ENCODE measurements at places on chromosomes 2 and 18.

DNA sequence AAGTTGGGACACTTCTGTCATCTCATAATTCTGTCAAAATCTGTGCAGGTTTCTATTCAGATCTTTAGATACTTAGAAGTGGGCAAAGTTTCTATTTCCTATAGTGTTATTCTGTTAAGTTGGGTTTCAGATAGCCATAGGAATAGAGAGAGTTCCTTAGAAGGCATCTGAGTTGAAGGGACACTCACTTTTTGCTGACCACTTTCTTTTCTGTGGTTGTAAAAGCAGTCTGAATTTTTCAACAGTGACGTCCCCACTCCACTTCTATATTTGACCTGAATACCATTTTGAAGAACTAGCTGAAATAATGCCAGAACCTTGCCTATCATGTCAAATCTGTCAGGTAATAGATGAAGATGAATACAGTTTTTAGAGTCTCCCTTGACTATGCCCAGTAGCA lies 267.3 kb downstream of the SPAG16 start:
- DNase-seq = no peak

DNA sequence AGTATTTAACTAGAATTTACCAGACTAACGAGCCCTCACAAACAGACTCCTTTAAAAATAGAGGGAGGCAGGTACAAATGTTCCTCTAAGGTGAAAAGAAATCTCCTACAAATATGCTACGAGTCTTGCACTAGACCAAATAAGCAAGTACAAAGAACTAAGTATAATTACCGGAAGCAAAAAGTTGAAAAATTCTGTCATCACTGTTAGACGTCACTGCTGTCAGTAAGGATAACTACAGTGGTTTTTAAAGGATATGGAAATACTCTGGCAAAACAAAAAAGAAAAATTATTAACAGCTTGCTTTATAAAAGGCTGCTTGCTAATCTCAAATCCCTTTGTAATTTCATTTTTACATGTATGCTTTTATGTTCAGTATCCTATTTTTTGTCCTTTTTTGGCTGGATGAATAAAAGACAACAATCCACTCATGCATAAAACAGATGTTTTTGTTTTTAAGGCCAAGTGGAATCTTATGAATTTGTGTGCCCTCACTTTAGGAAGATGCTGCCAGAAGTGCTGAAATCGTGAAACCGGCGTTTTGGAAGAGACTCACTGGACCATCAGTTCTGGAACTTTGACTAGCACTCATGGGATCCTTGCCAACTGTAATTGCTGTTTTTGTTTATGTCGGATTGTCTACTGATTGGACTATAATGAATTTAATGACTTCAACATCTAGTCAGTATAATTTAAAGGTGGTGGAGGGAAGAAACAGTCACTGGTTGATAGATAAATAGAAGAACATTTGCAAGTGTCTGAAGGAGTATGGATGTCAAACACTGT lies 6.7 kb downstream of the ZNF521 start:
- no peak for DNase-seq

DNA sequence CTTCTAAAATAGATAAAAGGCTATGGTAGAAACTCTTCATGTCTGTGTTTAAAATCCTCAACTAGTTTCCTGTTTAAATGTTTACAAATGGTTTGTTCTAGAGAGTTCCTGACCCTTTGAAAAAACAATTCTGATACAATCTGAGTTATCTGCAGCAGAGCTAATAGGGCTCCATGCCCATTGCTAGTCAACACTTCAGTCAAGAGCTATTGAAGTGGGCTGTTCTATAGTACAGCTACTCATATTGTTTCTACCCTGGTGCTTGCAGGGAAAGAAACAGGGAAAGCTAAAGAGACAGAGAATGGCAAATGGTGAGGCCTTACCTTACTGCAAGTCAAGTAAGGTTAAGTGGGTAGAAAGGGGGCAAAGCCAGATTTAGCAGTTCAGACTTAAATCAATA lies 112.3 kb upstream of the CAVIN2 start:
- no peak for DNase-seq

- DNase-seq = no peak
These were observed 29.3 kb downstream of the PELI1 start for GRCh38 chr2:64114912-64115277.

- no peak for DNase-seq
These were observed 1490.7 kb downstream of the SUCLG1 start for GRCh38 chr2:82968358-82968757.

- no peak for DNase-seq
These were observed 132.9 kb downstream of the CBLN2 start for GRCh38 chr18:72411261-72411660.

DNA sequence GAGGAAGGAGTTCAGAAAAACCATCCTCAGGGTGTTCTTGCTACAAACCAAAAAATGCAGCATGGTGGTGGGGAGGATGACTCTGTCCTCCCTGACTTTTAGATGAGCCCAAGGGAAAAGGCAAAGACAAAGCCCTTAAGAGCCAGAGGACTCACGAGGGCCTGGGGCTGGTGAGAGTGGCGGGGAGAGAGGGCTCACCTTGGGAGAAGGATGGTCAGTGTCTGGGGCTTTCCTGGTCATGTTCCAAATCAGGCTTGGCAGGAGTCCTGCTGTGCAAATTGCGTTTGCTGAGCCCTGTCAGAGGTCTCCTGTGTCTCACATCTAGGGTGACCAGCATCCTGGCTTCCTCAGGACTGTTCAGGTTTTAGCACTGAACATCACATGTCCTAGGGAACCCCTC lies 4.7 kb downstream of the UGT1A1 start:
- DNase-seq = no peak

DNA sequence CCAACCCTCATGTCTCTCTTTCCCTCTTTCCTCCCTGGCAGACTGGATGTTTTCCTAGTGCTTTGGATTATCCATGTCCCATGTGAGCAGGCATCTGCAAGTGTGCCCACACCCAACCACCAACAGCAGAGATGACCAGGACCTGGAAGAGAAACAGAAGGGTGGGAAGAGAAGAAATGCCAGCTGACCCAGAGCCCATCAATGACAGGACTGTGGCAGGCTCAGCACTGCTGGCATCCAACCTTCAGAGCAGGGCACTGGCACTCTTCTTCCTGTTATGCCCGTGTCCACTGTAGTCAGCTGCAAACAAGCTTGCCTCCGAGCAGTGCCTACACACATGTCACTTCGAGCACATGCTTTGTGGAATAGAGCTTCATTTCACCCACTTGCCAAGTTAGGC lies 121.1 kb downstream of the TANC1 start:
- no peak for DNase-seq

DNA sequence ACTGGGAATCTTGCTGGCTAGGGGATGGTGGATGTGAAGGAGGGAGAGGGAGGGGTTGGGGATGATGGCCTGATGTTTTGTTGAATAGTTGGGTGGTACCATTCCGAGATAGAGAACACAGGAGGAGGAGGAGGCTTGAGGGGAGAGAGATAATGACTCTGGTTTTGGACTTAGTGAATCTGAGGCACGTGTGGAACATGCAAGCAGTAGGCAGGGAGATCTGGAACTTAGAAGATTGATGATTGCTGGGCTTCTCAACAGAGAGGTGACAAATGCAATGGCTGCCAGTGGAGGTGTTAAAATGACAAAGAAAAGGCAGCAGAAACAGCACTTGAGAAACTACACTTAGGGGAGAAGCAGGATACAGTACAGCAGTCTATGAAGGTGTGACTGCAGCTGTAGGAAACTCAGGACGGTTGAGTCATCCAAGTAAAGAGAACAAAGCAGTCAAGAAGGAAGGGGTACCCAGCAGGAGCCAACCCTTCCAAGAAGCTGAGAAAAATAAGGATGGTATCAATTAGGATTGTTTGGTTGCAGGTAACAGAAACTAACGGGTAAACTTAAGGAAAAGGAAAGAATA lies 221.4 kb upstream of the FBXO11 start:
- DNase-seq = no peak

- no peak for DNase-seq
These were observed 93.4 kb downstream of the SMC6 start for GRCh38 chr2:17660219-17660618.

GRCh38 chr2:11539317-11540147 lies 5.7 kb downstream of the GREB1 start:
- no peak for DNase-seq

DNA sequence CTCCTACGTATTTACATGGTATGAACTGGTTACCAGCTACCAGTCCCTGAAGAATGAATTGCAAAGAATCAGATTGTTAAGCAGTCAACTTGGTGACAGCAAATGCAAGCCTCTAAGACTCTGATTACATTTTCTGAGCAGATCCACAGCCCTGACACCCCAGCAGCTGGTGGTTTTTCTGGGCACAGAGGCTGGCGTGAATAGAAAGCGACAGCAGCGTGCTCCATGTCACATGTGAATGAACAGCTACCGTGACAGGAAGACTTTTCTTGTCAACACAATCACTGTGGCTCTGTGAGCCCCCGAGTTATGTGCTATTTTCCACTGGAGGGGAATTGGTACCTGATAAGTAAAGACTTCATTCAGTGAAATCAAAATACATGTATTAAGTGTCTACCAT lies 93.2 kb upstream of the CBLN2 start:
- DNase-seq = no peak

GRCh38 chr2:95071856-95072255 lies 46.3 kb downstream of the MAL start:
- no peak for DNase-seq

GRCh38 chr2:189150033-189150432 lies 29.5 kb downstream of the COL5A2 start:
- no peak for DNase-seq

DNA sequence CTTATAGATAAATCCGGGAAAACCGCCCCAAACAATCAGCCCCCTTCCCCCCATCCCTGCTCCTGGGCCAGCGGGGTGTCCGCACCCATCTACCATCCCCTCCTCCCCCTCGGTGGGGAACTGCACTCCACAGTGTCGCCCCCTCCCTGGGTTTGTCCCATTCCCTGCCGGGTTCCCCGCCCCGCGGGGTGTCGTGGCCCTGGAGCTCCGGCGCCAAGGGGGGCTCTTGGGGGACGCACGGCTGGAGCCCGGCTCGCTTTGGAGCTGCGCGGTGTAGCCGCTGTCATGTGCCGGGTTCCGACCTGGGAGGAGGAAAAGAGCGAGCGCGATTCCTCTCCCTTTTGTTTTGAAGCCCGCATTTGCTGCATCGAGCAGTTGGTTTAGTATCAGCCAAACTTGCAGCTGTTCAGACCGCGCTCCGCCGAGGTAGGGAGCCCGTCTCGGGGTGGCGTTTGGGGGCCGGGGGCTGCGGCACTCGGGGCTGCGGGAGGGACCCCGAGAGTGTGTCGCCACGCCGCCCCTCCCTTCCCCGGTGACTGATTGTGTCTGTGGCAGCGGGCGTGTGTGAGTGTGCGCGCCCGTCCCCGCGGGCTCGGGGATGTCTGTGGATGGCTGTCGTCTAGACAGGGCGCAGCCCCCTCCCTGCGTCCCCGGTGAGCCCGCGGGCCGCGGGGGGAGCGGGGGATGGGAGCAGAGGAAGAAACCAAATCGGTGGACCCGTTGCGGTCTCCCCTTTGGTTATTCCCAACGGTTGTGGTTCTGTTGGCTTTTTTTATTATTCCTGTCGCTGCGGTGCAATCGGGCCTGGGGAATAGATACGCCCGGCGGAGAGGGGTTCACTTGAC lies 797 bp downstream of the CTIF start:
- DNase-seq = peak; percentile 21

DNA sequence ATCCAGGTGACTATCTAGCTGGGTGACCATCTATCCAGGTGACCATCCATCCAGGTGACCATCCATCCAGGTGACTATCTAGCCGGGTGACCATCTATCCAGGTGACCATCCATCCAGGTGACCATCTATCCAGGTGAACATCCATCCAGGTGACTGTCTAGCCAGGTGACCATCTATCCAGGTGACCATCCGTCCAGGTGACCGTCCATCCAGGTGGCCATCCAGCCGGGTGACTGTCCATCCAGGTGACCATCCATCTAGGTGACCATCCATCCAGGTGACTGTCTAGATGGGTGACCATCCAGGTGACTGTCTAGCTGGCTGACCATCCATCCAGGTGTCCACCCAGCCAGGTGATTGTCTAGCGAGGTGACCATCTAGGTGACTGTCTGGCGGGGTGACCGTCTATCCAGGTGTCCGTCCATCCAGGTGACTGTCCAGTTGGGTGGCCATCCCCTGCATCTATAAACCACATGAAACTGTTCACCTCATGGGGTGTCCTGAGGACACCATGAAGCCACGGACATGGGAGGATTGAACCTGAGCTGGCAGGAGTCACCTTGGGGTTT lies 305.3 kb downstream of the NDUFA10 start:
- DNase-seq = no peak

GRCh38 chr2:177748360-177748759 lies 324.2 kb downstream of the PDE11A start:
- no peak for DNase-seq

- DNase-seq = no peak
These were observed 73.2 kb upstream of the NETO1 start for GRCh38 chr18:72940986-72941385.

- peak; percentile 1 for DNase-seq
These were observed 33.5 kb downstream of the LGALSL start for GRCh38 chr2:64487256-64488049.

DNA sequence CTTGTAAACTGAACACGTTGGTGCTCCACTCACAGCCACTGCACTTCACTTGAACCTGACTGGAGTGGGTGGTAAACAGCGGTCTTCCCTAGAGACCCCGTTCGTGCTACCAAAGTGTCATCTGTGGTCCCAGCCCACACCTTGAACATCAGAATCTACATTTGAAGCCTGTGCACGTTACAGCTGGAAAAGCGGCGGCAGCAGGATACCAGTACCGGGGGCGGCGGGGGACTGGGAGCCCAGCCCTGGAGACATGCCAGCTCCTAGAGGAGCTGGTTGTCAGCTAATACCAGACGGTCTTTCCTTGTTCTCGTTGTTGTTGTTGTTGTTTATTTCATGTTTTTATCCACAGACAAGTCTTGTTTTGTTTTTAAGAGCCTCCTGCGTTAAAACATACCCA lies 156.7 kb downstream of the WDSUB1 start:
- DNase-seq = no peak

- no peak for DNase-seq
These were observed 43.0 kb upstream of the MGAT4A start for GRCh38 chr2:98773907-98774306.

DNA sequence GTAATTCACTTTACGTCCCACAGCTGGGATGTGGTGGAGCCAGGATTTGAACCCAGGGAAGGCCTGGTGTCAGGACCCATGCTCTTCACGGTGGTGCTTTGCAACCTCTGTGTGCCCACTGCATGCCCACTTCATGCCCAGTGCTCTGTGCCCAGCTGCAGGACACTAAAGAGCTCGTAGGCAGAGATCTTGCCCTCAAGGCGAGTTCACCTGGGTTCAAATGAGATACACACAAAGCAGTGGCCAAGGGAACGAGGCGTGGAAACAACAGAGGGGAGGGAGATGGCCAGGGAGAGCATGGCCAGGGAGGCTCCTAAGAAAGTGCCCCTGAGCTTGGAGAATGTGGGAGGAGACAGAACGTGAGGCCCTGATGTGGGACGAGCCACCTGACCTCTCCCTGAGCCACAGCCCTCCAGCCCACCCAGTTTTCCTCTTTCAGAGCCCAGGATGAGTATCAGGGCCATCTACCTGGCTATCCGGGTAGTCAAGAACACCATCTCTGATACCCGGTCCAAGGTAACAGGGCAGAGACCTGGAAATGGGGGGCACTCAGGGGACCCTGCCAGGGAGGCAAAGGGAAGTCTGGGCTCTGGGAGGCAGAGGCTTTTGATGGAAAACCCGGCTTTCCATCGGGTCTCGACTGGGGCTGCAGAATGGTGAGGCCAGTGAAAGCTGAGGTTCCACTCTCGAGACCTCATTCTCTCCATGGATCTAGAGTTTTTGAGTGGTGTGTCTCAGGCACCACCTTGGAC lies 20.4 kb downstream of the MROH2A start:
- no peak for DNase-seq

- DNase-seq = peak; percentile 34
These were observed 165.6 kb downstream of the SMAD7 start for GRCh38 chr18:48785091-48785614.

GRCh38 chr18:61637319-61637718 lies 255.5 kb downstream of the RNF152 start:
- DNase-seq = no peak
